T-helper 17 cell (primary cell): ENCODE measurements at places on chromosomes 1 and 21. TPM values are rescaled to one million over a fixed set of nuclear protein-coding genes. Genes with fewer than 3 reads are reported as not detected.

DNA sequence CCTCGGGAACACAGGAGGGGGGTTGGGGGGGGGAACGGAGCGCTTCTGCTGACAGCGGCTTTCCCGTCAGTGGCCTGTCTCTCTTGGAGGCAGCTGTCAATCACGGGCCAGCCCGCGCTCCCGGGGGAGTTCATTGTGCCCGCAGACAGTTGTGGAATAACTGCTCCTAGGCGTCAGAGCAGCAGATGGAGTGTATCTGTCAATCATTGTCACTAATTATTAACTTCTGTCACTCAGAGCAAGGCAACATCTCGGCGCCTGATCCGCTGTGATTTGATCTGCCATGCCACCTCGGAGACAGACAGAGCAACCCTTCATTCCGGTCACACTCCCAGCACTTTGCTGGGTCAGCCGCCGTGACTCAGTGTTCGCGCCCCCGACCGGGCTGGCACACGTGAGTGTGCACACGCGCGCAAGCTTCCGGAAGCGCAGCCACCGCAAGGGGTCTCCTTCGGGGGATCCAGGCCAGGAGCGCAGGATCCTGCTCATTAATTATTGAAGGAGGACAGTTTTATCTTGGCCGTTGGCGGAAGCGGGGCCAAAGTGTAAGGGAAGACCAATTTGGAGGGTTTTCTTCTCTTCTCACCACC lies 75.8 kb downstream of the RRAGC start:
- no peak for DNase-seq

DNA sequence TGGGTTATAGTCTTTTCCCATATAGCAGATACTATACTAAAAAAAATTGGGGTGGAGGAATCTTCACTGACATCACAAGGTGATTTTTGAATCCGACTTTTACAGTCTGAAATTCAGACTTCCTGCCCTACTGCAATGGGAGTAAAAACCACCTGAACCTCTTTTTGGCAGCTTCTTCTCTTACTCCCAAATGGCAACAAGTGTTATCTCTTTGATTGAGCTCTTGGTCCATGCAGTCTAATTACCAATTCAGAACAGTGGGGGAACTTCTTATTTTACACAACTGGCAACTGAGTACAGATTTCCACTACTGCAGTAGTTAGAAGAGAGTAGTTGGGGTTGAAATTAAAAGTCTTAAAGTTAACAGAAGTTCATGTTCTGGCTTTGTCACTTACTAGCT lies 62.3 kb downstream of the MACF1 start:
- no peak for DNase-seq

DNA sequence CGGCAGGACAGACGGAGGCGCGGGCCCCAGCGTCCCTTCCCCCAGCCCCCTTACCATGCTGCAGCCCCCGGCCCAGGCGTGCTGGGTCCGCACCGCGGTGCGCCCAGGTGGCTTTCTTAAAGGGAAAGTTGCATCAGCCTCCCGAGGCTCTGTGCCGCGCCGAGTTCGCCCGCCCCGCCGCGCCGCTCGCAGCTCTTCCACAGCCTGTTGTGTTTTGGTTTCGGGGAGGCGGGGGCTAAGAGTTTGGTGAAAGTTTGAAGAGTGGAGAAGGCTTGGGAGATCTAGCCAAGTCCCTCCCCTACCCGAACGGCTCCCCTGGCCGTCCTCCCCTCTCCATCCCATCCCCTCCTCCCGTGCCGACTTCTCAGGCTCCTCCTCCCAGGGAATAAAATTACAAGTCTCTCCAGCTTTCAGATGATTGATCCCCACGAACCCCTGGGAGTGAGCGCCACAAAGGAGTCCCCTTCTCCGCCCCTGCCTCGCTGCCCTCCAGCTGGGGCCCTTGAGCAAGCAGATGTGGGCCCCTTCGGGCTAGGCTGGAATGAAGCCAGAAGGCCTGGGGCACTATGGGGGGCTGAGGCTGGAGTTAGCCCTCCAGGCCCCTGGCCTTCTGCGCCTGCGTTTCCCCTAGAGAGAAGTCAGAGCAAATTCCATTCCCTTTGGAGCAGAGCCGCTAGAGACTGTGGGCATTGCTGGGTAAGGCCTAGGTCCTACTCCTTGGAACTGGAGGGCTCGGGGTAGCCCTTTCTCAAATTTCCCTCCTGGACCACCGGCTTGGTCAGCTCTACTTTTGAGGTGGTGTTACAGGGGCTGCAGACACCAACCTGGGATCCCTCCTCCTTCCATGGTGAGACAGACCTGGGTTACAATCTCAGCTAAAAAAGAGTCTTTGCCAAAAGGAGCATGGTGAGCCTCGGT lies at the start of gene SLC6A9:
TSS of gene SLC6A9 (minus strand) at position 211 of the 918 bp plus-strand sequence. CDS start 7,185 bp downstream, outside the sequence.
- DNase-seq = no peak

AVPR1B gene
- not detected for total RNA-seq

DNA sequence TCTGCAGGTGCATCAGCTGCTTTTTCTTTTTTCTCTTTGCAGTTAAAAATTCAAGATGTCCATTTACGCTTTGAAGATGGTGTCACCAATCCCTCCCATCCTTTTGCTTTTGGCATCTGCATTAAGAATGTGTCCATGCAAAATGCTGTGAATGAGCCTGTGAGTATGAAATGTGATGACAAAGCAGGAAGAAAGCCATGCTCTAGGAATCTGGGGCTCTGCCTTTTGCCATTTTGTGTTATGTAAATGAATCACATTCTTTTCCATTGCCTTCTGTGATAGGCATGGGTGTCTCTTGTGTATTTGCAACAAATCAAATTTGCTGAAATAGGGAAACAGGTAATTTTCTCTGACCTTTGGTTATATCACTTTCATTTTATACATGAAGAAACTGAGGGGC lies 19.4 kb downstream of the VPS13D start:
- DNase-seq = no peak

DNA sequence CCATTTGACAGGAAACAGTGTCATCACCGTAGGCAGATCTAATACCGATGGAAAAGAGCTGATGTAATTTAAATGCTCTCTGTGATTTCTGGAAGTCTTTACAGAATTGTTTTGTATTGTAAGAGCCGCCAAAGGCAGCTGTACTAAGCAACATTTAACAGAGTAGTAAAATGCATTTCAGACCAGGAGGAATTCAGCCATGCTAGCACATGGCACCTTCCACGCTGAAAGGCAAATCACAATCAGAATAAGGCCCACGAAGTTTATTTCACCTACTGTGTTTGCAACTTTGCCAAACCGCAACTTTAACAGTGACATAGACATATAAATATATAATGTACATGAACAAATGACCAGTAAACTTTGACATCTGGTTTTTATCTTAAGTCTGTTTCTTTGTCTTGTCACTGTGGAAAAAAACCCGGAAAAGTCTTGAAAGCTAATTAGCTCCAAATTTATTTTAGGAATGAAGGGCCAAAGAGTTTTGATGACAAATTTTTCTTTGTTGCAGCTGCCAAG lies 26.1 kb upstream of the DISC1 start:
- DNase-seq = no peak

DNA sequence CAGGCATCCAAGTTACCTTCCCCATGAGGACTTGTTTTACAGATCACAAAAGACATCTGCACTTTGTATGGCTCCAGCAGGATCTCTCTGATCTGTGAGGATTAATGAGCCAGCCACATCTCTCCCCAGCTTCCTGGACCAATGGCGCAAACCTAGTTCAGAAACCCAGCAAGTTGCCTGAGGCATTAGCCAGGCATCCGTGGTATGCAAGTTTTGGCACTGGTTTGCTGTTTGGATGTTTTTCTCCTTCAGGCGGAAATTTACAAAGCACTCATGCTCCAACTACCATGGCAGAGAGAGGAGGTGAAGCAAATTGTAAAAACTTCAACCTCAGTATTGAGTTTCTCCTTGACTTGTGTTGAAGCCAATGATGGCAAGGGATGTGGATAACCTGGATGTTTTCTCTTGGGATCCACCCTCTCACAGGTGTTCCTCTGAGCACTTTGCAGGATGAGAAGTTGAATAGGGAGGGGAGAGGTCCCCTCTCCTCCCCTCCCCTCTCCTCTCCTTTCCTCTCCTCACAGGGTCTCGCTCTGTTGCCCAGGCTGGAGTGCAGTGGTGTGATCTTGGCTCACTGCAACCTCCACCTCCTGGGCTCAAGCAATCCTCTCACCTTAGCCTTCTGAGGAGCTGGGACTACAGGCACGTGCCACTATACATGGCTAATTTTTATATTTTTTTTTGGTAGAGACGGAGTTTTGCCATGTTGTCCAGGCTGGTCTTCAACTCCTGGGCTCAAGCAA lies 25.6 kb upstream of the ENO1 start:
- DNase-seq = no peak

NGF gene
- total RNA-seq = not detected

- DNase-seq = no peak
Observed at GRCh38 chr1:34792868-34793727, at the start of gene GJA4. TSS of gene GJA4 (plus strand) at chr1:34792999. CDS start at chr1:34794214, 1,215 bp downstream.

MIGA1 gene
- 11.8 TPM for total RNA-seq

- no peak for DNase-seq
Observed at GRCh38 chr1:179253286-179253972, 24.0 kb upstream of the ABL2 start.

GRCh38 chr1:40507973-40508372 lies 594 bp upstream of the EXO5 start:
- DNase-seq = no peak

TCHHL1 gene
- not detected for total RNA-seq

- no peak for DNase-seq
Observed at GRCh38 chr1:22043198-22043769, 9.2 kb upstream of the CDC42 start.

GRCh38 chr1:116498789-116499628 lies 71.8 kb downstream of the CD58 start:
- no peak for DNase-seq

GRCh38 chr1:207040181-207040533 lies 7.6 kb upstream of the C1orf116 start:
- DNase-seq = no peak

DNA sequence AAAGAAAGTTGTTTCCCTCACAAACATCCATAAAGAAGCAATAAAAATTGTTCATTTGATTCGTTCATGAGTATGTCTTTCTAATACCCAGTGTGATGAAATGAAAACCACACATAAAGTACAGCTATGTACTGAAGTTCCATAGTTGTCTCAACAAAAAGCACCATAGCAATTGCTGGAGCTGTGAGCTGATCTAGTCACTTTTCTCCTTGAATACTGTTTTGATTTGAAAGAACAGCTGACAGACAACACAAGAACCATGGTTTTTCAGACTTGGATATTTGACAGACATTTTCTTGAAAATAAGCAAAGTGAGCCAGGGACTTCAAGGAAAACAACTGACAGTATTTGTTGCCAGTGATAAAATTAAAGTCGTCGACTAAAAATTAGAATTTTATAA lies 237.1 kb upstream of the PLD5 start:
- DNase-seq = no peak

GBP6 gene
- 0.23 TPM for total RNA-seq

- no peak for DNase-seq
Observed at GRCh38 chr1:20242890-20243479, 47.7 kb upstream of the VWA5B1 start.

- no peak for DNase-seq
Observed at GRCh38 chr1:108785880-108786279, 39.4 kb downstream of the STXBP3 start.

- DNase-seq = no peak
Observed at GRCh38 chr1:68081775-68082283, 31.4 kb upstream of the DIRAS3 start.

DNA sequence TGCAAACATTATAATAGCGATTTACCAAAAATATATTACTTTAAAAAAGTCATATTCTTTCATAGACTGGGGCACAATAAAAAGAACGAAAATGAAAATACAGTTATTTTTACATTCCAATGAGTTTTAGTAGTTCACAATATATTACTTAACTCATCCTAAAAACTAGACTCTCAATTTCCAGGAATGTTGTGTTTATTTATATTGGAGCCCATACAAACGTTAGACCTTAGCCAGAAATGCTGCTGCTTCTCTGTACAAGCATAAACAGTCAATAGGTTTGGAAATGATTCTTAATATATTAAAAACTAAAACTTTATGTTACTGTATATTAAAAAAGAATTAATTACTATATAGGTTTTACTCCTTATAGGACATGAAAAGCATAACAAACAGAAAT lies 302.3 kb downstream of the BRINP3 start:
- no peak for DNase-seq

DNA sequence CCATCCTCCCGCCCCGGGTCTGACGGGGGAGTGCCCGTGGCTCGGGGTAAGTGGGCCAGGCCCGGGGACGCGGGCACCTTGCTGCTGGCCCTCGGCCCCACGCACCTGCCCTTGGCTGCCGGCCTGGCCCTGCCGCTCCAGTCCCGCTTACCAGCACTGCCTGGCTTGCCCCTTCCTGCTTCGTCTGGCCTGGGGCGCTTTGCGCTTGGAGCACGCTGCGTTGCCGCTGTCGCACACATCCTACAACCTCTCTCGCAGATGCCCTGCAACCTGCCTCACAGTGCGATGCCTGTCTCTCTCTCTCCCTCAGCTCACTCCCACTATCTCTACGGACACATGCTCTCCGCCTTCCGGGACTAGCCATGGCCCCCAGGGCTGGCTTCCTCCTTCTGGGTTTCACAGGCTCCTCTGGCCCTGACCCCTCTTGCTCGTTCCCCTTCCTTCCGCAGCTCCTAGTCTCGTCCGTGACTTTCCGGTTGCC lies 9.7 kb downstream of the MYOG start:
- no peak for DNase-seq

- no peak for DNase-seq
Observed at GRCh38 chr1:200154069-200154767, 126.7 kb downstream of the NR5A2 start.

BNIPL gene
- 0.57 TPM for total RNA-seq

DNA sequence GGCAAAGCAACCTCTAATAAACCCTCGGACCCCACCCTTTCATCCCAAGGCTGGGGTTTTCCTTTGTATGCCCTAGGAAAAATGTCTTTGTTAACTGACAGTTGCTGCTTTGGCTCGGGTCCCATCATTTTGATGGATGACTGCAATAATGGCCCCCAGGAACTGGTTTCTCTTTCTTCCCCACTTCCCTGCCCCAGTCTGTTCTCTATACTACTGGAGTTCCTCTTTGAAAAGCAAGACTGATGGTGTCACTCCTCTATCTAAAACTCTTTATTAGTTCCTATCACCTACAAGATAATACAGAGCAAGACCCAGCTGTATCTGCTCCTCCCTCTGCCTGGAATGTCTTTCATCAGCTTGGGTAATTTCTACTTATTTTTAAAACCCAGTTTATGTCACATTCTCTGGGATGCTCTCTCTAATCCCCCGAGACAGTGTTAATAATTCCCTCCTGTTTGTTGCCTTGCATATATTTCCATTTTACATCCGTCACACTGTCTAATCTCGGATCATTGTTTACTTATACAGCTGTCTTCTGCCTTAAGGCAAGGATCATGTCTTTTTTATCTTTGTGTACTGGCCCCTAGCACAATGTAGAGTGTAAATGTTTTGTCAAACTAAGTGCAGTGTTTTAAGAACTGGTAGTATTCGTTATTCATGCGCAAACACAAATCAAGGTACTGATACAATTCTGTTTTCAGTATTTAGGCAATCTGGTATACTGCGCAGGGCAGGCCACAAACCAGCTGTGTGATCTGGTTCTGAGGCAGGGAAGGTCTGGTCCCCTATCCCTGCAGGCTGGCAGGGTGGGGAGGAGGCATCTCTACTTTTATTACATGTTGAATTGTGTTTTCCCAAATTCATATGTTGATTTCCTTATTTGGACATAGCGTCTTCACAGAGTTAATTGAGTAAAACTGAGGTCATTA lies 16.1 kb downstream of the SLAMF1 start:
- no peak for DNase-seq

GRCh38 chr1:236800002-236800620 lies 5.0 kb downstream of the MTR start:
- no peak for DNase-seq

- no peak for DNase-seq
Observed at GRCh38 chr21:41405321-41405720, 20.7 kb upstream of the MX1 start.

- DNase-seq = no peak
Observed at GRCh38 chr1:89064632-89065031, 376 bp downstream of the GBP1 start.

KIAA0040 gene
- total RNA-seq = 29.0 TPM
